ENCODE measurements at places on chromosomes 11 and 22.
A peak's percentile ranks its signal among the peaks of the same experiment; 100 is the strongest.

- peak; percentile 88 for DNase-seq
Observed at GRCh38 chr11:70710601-70711000, 312.3 kb downstream of the CTTN start.

DNA sequence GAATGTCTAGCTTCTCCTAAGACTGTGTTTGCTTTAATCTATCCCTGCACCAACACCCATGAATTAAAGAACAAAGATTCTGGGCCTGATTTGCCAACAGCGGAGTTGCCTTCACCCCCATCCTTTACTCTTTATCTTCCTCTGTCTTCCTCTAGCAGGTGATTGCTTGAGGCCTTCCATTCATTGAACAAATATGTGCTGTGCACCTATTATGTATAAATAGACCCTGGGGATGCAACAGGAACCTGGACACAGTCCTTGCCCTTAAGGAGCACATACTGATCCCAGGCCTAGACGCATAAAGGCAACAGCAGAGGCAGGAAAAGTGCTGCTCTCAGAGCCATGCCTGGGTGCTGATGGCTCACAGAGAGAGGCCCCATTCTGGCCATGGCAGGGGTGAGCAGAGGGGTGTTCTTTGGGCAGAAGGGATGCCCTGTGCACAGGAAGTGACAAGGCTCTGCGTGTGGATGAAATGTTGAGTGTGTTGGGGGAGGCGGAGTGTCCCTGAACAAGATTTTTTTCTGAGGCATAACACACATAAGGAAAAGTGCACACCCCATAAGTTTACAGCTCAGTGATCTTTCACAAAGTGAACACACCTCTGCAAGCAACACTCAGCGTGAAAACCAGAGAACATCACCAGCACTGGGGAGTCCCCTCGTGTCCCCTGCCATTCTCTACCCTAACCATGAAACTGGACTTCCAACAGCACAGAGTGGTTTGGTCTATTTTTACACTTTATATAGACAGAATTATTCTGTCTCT, 145.9 kb downstream of the GRIK4 start:
- no peak for DNase-seq

DNA sequence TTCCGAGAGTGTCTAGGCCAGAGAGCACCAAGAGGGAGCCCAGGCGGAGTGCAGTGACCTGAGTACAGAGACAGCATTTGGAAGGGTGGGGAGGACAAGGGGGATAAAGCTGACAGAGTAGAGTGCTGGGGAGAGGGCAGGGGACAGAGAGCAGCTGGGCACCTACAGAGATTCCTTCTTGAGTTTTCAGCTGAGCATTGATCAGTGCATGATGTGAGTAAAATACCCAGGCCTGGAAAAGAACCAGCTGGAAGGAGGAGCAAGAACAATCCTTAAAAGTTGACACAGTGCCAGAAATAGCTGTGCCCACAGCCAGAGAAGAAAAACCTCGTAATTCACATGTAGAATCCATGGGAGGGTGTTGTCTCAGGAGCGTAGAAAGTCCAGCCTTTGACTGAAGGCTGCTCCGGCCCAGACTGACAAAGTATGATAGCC, 33.9 kb upstream of the PANX2 start:
- DNase-seq: no peak

DNA sequence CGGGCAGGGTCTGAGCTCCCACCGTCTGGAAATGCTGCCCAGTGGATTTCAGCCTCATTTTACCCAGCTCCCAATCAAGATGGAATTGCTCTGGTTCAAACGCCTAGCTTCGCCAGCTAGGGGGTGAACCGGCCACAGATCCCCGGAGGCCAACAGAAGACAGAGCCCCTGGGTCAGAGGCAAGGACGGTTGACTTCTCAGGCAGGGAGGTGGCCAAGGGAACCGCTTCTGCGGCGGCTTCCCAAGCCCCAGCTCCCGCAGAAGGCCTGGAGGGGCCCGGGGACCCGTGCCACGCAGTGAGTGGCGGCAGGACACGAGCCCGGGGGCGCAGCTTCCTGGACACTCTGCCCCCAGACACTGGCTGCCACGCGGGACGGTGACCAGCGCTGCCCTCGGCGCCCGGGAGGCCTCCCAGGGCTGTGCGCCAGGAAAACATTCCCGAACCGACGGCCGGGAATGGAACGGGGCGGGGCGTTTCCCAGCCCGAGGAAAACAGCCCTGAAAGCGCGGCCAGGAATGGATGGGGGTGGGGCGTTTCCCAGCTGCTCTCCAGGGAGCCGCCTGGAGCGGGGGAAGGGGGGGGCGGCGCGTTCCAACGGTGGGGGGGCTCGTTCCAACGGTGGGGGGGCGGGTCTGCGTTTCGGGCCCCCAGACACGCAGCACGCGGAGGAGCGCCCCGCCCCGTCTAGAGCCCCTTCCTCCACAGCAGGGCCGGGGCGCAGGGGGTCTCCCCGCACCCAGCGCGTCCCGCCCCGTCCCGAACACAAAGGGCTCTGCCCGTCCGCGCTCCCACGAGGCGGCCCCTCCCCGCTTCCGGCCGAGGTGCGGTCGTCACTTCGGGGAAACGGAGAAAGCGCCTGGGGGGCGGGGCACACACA, 13.5 kb upstream of the B4GALNT4 start:
- peak; percentile 91 for DNase-seq

DNA sequence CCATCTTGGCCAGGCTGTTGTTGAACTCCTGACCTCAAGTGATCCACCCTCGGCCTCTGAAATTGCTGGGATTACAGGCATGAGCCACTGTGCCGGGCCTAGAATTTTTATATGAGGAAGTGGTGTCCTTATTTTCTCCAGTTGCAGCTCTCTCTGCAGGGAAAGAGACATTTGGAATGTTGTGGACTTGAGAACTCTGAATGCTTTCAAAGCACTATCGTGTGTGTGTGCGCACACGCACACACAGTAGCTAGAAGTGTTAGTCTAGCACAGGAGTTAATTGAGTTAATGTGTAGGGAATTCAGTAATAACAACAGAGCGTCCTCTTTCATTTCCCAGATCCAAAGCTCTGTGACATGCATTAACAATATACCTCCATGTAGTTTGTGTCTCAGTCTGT, 164.0 kb upstream of the RASSF10 start:
- peak; percentile 67 for DNase-seq

DNA sequence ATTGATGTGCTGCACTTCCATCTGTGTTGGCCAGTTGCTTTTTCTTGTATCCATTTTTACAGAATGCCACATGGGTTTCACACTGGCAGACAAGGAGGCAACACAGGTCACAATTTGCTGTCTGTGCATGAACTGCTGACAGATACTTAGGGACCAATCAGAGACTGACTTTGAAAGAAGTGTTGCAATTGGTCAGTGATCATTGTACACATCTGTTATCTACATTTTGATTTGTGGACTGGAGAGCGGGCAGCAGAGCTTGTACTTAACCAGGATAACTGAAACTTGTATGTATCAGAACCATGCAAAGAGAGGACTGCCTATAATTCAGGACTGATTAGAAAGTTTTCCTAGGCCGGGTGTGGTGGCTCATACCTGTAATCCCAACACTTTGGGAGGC, 21.8 kb downstream of the PRR5 start:
- no peak for DNase-seq

DNA sequence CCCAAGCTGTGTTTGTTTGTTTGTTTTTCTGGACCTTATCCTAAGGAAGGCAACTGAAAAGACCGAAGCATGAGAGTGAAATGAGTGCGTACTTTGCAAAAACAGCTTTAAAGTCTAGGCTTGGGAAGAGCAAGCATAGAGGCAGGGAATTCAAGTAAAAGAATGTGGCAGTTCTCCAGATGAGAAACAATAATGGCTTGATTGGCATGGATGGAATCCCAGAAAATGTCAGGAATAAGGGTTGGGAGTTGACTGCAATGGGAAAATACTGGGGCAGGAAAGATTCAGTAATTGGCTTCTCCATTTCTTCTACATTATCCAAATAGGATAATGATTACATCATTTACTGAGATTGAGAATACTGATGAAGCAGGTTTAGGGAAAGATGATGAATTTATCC, 17.5 kb downstream of the SAAL1 start:
- no peak for DNase-seq

GRCh38 chr22:38051900-38052862, 5.0 kb upstream of the PICK1 start:
- DNase-seq: peak; percentile 74

DNA sequence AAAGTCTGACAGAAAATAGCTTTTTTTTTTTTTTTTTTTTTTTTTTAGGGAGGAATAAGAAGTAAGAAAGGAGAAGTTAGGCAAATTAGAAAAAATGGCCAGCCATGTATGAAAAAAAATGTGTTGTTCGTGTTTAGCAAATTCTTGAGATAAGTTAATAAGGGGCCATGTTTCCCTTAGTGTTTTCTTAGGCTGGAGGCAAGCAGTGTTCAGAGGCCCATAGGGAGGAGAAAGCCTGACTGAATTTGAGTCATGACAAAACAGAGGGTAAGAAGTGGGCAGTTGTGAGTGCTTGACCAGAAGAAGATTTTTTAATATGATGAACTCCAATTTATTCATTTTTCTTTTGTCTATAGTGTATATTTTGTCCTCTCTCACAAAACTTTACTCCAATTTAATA, 766.4 kb downstream of the FAM181B start:
- DNase-seq: no peak

DNA sequence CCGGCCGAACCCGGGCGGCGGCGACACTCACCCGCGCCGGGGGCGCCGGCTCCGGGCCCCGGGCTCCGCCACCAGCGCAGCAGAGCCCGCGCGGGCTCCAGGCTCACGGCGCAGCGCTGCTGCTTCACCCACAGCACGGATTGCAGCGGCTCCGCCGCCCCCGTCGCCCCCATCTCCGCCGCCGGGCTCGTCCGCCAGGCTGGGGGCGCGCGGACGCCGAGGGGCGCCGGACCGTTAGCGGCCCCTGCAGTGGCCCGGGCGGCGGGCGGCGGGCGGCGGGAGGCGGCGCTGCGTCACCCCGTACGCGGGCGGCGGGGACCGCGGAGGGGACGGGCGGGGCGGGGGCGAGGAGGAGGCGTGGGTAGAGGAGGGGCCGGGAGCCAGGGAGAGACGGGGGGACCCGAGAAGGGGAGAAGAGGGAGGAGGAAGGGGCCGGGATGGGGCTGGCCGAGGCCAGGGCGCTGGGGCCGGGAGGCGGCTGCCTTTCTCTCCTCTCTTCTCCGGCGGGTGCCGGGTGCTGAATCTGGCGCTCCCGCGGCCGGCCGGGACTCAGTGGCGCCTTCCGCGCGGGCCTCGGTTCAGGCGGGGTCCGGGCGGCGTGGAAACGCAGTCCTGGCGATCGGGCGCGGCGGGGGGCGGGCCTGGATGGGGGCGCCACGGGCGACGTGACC, at the start of gene CERK:
CERK (minus strand) TSS at position 277 of the 671 bp plus-strand sequence; CDS start at position 173, 104 bp downstream.
- DNase-seq: peak; percentile 89

GRCh38 chr11:46277313-46277621, 195 bp upstream of the CREB3L1 start:
- no peak for DNase-seq

DNA sequence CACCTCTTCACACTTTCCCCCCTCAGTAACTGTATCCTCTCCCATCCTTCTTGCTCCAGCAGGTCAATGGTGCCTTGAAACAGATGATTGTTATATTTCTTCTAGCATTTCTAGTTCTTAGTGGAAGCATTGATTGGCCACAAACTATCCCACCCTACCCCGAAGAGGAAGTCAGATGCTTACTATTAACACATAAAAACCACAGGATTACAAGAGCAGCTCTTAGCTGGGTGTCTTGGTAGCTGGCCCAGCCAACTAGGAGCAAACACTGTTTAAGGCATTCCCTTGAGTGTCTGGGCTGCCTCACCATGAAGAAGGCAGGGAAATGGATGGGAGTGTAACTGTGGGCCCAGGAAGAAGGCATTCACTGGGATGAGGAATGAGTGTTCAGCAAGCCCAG, 176.6 kb downstream of the GRIK4 start:
- DNase-seq: no peak

Data from large intestine (tissue), 12 donors.